MCF 10A (cell line): ENCODE measurements at places on chromosomes 4 and X. TPM values are rescaled to one million over a fixed set of nuclear protein-coding genes. Genes with fewer than 3 reads are reported as not detected.

MTTP gene
- 0.27 and 0.51 TPM in 2 replicates for total RNA-seq

RBM3 gene
- 318 and 354 TPM in 2 replicates for total RNA-seq

TXK gene
- not detected in 2 replicates for total RNA-seq

CCDC149 gene
- 12.7 and 15.4 TPM in 2 replicates for total RNA-seq

FAM133A gene
- total RNA-seq: not detected in 2 replicates

TKTL1 gene
- total RNA-seq: not detected in 2 replicates

ATP1B4 gene
- not detected in 2 replicates for total RNA-seq

GPR50 gene
- not detected in 2 replicates for total RNA-seq

HSFX2 gene
- 0.82 TPM in 1 of 2 replicates, not detected in the other for total RNA-seq

HADH gene
- 19.2 and 26.2 TPM in 2 replicates for total RNA-seq

SPANXN4 gene
- not detected in 2 replicates for total RNA-seq

HDX gene
- total RNA-seq: 6.4 and 6.6 TPM in 2 replicates

SLC26A1 gene
- total RNA-seq: 0.10 and 0.16 TPM in 2 replicates

TMEM35A gene
- not detected in 2 replicates for total RNA-seq

CD40LG gene
- total RNA-seq: not detected in 2 replicates

FNIP2 gene
- total RNA-seq: 6.4 and 9.3 TPM in 2 replicates

SMAD1 gene
- 23.7 and 27.9 TPM in 2 replicates for total RNA-seq

FGF13 gene
- 0.75 and 2.7 TPM in 2 replicates for total RNA-seq

GPRASP1 gene
- total RNA-seq: 1.2 and 2.0 TPM in 2 replicates

TCEAL7 gene
- total RNA-seq: not detected in 2 replicates

GPR173 gene
- 1.3 TPM in 2 replicates for total RNA-seq

TBCK gene
- 27.8 and 33.2 TPM in 2 replicates for total RNA-seq

RHOXF1 gene
- total RNA-seq: not detected in 2 replicates

FRMPD4 gene
- not detected in 2 replicates for total RNA-seq

SNCA gene
- total RNA-seq: 29.1 and 34.8 TPM in 2 replicates
